ENCODE measurements at places on chromosomes 16 and 17.

DNA sequence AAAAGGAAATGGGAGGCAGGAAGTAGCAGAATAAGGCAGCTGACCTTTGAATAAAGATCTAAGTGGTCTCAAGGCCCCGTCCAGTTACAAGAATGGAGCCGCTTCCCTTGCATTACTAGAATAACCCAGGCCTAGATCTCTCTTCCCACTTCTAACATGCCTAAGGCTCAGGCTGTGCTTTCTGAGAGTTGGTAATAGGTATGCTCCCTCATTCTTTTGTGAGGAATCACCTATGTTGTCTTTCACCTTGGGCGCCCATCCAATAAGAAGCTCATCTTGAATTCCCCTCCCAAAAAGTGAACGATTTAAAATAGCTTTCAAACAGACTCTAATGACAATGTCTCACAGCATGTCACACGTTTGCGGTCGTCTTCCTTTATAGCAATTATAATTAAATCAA, 101.2 kb downstream of the KCNJ2 start:
- no peak for DNase-seq

GRCh38 chr17:17416007-17416399, 60.8 kb upstream of the MED9 start:
- DNase-seq: peak; percentile 33

DNA sequence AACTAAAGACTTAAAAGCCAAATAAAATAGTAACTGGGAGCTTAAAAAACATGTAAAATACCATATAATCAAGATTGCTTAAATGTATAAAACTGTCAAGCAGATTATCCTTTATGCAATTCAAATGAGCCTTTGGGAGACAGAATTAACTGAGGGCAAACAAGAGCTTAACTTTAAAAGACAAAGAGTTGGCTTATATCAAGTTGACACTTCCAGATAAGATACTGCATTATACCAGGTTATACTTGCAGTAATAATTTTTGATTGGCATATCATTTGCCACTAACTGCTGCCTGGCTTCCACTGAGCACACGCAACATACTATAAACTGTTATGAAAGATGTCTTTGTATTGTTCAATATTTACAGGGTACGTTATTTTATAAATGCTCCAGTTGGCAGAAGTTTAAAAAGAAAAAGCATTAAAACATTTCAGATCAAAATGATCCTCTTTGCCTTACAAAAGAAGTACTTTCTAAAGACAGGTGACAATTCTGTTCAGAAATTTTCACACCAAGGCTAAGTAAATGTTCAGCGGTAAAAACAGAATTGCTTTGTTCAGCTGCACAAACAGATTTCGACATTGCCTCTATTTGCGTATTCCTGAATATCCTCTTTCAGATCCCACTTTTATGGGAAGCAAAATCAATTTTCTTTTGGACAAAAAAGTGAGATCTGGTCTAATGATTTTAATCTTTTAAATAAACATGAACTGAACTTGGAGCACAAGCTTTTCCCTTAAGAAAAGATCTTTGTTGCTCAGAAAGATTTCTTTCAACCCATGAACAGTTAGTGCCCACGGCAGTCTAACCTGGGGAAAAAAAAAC, 50.7 kb downstream of the TOX3 start:
- peak; percentile 92 for DNase-seq

GRCh38 chr16:2284797-2285576, 17.1 kb upstream of the RNPS1 start:
- no peak for DNase-seq

DNA sequence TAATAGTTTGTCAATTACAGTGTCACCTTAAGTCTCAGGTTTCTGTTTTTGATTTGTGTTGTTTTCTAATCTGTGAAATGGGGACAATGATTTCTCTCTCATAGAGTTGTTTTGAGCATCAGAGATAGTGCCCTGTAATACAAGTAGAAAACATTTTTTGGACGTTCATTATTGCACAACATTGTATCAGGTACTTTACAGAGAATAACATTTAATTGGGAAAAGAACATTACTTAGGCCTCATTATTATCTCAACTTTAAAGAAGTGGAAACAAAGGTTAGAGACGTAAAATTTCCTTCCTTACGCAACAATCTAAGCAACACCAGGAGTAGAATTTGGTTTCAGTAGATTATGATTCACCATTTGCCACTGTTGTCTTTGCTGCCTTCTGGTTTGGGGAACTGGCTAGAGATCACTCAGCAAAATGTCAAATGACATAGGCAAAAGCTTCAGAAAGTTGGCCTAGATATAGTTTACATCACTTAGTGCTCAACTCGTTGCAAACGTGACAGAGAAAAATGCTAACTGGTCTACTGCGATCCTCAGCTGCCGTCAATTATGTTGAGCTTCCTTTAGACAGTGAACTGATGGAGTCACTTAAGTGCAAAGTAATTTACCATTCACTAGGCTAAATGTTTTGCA, 1026.8 kb downstream of the CDH11 start:
- no peak for DNase-seq

All from NCI-H1105 treated with DMSO at 0.1 percent for 48 hours (cell line).